ENCODE measurements at places on chromosomes 6 and 20.

DNA sequence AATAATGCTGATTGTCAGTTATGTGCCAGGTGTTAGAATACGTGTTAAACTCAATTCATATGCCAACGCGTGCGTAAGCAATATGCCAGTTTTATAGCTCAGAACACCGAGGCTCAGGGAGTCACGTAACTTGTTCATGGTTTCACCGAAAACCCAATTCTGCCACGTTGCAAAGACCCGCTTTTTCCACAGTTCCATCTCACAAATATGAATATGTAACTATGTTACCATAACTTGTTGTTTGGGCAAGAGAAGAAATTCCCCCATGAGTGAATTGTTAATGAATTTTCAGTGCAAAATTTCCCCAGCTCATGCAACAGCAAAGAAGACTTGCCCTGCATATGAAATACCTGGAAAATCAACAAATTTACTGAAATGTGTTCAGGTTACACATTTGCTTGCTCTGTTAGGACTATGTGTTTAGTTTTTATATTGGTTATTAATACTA, 30.1 kb downstream of the SF3B5 start:
- DNase-seq, result no peak

DNA sequence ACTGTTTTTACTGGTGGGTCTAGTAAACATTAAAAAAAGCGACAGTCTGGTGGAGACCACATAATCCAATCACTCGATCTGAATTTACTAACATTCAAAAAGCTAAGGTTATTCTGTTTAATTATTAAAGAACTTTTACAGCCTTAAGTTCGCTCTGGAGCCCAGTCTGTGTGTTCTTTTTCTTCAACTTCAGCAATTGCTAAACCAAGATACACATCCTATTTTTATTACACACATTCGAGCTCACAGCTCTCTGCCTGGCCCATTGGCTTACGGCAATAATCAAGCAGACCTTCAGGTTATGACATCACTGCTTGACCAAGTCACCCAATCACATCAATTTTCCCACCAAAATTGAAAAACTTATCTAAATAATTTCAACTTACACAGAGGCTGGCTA, 57.4 kb upstream of the PRSS16 start:
- no peak for DNase-seq

DNA sequence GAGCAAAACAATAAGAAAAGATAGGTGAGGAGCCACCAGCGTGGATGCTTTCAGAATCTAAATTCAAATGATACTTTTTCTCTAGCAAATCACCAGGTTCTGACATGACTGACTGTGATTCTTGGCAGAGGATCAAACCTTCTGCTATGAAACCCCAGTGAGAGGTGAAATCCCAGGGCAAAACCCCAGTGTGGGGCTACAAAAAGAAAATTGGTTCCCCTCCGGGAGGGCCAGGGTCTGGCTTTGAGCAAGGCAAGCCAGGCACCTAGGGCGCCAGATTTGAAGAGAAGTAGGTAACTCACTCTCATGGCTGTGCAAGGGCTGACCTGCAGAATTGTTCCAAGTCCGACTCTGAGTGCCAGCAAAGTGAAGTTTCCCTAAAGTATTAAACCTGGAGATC, 20.2 kb upstream of the RALGAPA2 start:
- DNase-seq, result no peak

- DNase-seq, result no peak
Measured at GRCh38 chr20:50283922-50284810, 93.5 kb downstream of the CEBPB start.

GRCh38 chr6:43383021-43383667, 13.7 kb upstream of the ZNF318 start:
- no peak for DNase-seq
